ENCODE measurements at places on chromosomes 13 and 19.
A peak's percentile ranks its signal among the peaks of the same experiment; 100 is the strongest.

DNA sequence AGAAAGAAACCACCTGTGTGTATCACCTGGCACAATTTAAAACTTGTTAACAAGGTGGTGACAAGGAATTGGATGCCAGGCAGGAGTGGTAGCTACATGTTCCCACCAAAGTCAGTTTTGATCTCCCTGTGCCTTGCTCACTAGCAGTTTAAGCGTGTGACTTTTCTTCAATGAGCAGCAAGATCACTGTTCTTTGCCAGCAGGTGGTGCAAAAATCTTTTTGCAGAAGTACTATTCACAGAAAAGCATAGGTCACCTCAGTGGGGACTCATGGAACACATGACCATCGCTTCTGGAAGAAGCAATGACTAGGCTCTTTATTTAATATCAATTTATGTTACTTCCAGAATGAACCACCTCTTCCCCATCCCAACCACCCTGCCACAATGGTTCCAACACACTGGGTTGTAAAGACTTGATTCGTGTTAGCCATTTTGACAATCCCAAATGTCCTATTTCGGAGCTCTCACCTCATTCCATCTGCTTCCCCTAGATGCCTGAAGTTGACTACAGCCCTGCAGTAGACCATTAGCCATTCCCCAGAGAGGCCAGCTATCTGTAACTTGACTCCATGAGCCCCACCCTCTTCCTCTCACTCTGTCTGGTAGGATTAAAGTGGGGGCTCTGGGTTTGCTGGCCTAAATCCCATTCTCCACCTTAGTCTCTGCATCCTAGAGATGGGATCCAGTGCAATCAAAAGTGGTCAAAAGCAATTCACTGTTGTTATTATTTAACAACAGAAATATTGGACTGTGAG lies 59.1 kb upstream of the TNFRSF19 start:
- DNase-seq = no peak

GRCh38 chr19:18815673-18816072 lies 16.1 kb upstream of the UPF1 start:
- no peak for DNase-seq

DNA sequence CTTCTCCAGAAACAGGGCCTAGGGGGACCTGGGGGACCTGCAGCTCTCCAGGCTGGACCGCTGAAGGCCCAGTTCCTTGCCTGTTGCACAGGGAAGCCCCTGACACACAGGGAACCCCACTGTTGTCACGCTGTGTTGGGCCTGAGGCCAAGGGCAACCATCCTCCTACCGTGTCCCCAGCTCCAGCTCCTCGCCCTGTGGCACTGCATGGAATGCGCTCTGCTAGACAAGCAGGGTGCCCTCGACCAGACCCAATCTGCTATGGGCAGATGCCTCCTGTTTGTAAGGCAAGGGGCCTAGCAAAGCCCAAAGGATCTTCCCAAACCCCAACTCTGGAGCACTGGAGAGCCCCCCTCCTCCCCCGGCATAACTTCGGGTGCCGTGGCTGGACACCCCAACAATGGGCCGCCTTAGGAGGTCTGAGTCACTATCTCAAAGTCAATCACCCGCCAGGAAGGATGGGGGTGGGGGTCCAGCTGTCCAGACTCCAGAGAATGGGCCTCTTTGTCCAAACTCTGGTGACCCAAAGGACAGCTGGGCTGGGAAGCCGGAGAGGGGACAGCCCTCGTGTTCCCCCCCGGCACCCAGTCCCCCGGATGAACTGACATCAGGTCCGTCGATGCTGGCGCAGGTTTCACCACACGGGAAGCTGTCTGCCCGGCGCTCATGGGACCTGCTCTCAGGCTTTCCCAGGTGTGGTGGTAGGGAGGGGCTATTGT lies 3.7 kb downstream of the BRSK1 start:
- DNase-seq = no peak

GRCh38 chr19:17951157-17951989 lies 15.5 kb upstream of the KCNN1 start:
- no peak for DNase-seq

GRCh38 chr19:11496391-11497163 lies 9.1 kb downstream of the ZNF653 start:
- DNase-seq = peak; percentile 74

DNA sequence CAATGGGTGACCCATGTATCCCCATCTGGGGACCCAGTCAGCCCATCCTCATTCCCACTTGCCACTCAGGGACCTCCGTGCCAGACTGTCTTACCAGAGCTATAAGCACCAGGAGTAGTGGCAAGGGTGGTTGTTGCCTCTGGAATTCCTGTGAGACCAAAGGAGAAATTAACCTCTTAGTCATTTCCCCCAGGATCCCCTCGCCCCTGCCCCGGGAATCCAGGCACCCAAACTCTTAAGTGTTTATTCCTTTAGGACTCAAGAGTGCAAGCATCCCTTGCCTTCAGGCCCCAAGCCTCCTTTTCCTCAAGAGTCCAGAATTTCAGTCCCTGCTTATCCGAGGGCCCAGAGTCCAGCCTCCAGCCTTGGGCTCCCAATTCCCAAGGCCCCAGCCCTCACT lies 9.2 kb downstream of the NTN5 start:
- DNase-seq = no peak

DNA sequence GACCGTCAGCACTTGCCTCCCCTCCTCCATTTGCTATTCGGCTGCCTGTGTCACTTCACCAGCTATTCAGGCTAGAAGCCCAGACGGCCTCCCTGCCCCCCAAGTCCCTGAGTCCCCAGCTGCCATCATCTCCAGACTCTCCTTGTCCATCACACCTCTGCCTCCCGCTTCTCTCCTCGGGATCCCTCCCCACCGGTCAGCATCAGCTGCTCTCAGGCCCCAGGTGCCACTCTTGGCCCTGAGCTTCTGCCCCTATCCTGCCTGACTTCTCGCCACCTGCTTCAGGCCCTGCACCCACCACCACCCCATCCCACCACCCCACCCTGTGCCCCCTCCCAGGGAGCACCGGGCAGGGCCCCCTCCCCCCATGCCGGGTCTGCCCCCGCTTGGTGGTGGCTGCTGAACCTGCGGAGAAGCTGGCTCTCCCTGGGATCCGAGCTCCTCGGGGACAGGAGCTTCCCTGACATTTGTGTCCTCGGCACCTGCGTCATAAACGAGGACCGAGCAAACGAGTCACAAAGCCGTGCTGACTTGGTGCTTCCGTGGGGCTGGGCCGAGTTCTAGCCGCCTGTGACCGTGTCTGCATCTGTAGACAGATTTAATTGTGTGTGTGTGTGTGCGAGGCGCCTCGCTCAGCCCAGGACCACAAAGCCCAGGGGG lies 70.3 kb upstream of the MCF2L start:
- peak; percentile 16 for DNase-seq

DNA sequence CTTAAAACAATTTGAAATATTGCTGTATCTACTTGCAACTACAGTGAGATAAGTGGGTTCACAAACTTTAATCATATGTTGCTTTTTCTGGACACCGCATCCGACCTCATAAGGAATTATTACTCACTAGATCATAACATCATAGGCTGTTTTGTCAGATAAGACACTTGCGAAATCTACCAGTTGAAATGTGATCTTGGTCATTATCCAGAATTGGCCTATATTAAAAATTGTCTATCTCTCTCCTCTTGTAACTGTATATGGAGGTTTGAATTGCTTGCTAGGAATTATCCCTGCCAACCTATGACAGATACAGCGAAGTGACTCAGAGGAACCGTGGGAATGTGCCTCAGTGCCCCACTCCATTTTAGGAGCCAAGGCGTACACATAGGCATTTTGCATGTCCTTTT lies 117.0 kb upstream of the POSTN start:
- no peak for DNase-seq

DNA sequence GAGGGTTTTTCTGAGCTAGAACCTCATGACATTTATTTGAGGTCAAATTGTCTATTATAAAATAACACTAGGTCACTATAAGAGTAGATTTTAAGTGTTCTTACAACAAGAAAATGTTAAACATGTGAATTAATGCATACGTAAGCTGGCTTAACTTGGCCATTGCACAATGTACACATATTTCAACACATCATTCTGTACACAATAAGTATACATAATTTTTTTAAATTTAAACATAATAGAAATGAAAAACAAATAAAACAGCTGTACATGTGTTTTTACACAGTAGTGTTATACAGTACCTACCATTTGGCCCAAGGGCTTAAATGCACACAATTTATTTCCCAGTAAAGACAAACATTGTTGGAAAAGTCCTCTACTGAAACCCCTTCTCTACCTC lies 269.9 kb downstream of the DACH1 start:
- no peak for DNase-seq

DNA sequence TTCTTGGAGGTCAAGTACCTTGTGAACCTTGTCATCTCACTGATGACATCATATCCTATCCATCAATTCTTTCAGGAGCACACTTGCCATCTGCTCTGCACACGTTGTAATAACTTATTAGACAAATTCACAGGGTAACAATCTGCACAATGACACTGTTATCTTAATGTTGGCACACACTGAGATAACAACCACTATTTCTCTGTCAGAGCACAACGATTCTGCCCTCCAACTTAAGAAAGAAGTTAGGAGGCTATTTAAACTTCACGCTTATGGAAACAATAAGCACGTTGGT lies 351.3 kb downstream of the DACH1 start:
- DNase-seq = no peak

DNA sequence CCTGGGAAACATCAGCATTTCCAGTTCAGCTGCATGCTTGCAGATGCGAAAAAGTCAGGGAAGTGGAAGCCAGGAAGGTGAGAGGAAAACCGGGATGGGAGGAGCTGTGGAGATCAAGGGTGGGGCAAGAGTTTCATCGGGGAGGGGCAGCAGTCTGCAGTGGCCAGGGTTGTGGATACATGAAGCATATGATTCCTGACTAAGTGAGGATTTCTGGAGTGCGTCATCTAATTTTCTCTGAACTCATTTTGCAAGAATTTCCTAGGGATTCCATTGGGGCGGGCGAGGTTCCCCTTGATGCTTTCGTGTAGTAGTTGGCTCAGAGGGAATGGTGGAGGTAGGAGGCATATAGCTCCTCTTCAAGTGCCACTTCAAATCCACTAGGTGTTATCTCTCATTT lies 344.1 kb upstream of the TMTC4 start:
- no peak for DNase-seq

DNA sequence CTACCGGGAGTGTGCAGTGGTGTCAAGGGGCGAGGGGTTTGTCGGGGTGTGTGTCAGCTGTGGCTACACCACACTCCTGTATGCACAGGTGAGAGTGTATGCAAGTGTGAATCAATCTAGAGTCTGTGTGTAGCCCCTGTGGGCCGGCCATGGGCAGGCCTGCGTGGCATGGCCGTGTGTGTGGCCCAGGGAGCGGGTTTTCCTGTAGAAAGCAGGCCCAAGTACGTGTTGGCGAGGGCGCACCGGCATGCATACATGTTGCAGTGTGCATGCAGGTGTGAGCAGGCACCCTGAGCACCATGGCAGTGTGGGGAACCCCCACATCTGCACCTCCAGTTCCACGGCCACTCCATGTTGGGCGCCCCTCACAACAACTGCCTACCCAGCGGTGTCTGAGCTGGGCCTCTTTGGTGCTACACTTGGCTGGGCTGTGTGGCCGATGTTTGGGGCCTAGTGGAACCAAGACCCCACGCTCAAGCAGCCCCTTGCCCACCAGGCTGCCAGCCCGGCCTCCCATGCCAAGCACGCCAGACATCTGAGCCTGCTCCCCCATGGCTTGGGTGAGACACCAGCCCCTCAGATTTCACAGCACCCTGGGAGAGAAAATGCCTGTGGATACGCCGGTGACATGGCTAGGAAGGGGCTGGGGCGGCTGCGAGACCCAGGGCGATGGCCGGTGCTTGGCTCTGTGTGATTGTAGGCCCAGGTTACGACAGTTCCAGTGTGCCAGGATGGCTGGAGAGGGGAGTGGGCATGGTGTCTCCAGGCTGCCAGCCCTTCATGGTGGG lies 2.1 kb downstream of the NFIX start:
- no peak for DNase-seq

DNA sequence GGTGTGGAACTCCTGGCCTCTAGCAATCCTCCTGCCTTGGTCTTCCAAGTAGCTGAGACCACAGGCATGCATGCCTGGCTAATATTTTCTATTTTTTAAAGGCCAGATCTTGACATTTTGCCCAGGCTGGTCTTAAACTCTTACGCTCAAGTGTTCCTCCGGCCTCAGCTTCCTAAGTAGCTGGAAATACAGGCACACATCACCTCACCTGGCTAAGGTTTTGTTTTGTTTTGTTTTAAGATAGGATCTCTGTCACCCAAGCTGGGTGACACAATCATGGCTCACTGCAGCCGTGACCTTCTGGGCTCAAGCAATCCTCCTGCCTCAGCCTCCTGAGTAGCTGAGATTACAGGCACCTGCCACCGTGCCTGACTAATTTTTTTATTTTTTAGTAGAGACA lies 5.5 kb upstream of the RLN3 start:
- DNase-seq = no peak

GRCh38 chr13:112968380-112968909 lies 569 bp upstream of the MCF2L start:
- DNase-seq = peak; percentile 67

DNA sequence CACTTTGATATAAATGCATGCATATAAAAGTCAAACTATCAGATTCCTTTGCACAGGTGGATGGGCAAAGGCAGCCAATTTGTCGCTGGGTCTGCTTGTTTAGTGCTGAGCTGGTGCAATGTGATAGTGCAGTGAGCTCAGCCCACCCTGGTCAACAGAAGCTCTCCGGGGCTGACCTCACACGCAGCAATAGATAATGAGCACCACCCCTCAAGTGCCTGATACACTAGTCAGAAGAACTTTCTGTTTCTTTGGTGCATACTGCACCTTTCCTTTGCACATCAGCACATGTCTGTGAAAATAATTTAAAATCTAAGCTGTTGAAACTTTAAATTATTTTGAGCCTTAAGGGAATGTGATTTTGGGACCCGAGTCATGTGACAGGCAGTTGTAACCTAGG lies 20.2 kb downstream of the ATP8A2 start:
- DNase-seq = no peak

DNA sequence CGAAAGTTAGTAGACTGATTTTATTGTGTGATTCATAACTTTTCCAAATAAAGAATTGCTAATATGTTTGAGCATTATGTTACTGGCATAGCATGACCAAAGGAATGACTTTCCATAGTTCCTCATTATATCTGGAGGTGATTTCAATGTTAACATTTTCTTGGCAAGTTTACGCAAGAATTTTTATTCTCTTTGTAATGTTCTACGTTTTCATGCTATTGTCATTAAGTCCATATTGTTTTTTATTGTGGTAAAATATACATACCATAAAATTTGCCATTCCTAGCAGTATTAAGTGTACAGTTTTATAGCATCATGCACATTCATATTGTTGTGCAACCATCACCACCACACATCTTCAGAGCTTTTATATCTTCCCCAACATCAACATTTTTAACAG lies 14.8 kb downstream of the KCTD12 start:
- DNase-seq = no peak

Measured in ovary (tissue), 10 donors.